ENCODE measurements at places on chromosomes 13 and 19.

GRCh38 chr13:112615391-112615790 lies 27.4 kb upstream of the TUBGCP3 start:
- no peak for DNase-seq

- DNase-seq = no peak
Observed at GRCh38 chr19:7251494-7251893, 42.7 kb downstream of the INSR start.

DNA sequence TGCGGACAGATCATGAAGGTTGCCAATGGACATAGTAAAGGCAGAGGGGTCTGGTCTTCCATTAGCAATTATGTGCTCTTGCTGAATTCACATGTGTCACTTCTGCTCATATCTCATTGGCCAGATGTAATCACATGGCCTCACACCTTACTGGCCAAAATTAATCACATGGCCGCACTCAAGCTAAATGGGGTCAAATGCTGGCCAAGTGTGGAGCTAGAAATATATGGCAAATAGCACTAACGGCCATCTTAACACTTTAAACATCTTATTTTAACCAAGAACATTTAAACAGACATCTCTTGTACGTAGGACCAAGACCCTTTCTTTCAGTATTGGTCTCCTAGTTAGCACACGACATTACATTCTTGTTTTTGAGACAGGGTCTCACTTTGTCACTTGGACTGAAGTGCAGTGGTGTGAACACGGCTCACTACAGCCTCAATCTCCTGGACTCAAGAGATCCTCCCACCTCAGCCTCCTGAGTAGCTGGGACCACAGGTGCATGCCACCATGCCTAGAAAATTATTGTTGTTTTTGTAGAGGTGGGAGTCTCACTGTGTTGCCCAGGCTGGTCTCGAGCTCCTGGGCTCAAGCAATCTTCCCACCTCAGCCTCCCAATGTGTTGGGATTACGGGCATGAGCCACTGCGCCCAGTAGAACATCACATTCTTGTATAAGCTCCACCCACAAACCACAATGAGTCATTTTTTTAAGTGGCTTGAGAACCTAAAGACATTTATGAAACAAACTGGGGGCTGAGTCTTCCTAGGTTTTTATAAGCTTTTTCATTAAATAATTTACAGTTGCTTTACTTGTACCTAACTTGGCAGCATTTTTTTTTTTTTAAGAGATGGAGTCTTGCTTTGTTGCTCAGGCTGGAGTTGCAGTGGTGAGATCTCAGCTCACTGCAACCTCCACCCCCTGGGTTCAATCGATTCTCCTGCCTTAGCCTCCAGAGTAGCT lies 2.9 kb upstream of the PTOV1 start:
- no peak for DNase-seq

DNA sequence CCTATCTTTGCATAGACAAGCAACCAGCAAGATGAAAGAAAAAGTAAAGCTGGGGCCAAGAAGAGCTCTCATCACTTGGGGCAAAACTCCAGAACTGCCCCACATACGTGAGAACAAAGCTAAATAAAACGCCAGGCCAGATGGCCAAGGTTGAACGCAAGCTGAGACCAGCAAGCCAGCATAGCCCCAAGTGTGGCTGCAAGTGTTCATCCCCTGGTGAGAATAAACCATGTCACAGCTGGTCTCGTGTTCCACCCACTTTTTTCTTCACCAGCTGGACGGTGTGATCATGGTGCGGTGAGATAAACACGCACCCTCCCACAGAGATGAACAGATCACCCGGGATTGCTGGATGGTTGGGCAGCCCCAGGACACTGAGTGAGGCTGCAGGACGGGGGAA lies 109.6 kb upstream of the CACNA1A start:
- no peak for DNase-seq

- no peak for DNase-seq
Observed at GRCh38 chr13:30551189-30551588, 66.5 kb upstream of the USPL1 start.

- no peak for DNase-seq
Observed at GRCh38 chr13:106243011-106243565, 292.4 kb downstream of the EFNB2 start.

GRCh38 chr19:51070334-51071094 lies 5.6 kb upstream of the KLK13 start:
- no peak for DNase-seq

DNA sequence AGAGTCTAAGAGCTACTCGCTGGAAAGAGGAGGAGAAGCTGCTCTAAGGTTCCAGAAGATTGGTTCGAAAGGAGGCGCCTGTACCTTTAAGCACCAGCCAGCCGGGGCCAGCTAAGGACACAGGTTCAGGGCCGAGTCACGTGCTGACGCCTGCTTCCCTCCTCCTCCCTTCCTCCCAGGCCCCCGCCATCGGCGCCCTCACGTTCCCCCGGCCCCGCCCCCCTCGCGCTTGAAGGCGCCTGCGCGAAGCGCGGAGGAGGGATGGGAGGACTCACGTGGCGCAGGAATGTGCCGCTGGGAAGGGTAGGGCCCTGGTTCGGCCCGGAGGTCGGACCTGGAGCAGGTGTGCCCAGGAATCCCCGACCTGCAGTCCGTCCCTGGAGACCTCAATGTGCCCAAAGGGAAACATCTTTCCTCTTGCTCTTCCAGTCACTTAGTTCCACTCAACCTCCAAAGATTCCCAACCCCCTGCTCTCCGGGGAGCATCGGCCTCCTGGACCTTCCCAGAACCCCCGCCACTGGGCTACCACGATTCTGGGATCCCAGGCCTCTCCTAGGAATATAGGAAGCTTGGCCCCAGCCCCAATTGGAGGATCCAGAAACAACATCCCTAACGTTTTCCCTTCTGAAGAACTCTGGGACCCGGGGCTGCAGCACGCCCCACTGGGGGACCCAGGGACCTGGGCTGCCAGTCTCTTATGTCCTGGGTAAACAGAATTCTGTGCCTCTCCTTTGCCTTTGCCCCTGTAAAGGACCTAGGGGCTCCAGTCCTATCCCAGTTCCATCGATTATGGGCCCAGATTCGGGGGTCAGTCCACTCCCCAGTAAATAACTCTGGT lies 2.5 kb downstream of the DBP start:
- peak; percentile 85 for DNase-seq

DNA sequence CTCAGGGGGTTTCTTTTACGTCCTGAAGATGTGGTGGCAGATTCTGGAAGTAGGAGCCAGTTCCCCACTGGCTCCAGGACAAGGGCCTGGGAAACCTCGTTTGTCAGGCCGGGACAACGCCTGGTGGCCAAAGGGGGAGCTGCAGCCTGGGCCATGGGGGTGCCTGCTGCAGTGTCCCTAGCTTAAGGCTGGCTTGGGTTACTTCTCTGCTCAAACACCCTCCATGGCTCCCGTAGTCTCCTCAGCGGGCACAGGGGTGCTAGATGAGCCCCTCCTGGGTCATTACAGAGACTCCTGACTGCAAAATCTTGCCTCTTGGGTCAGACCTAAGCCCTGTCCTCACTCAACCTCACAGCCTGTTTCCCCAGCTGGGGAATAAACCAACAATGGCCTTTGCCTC lies 14.7 kb downstream of the CILP2 start:
- DNase-seq = peak; percentile 61
